ENCODE measurements at places on chromosomes 6 and 20.

- no peak for DNase-seq
These were observed 33.5 kb downstream of the TMEM170B start for GRCh38 chr6:11571073-11571472.

DNA sequence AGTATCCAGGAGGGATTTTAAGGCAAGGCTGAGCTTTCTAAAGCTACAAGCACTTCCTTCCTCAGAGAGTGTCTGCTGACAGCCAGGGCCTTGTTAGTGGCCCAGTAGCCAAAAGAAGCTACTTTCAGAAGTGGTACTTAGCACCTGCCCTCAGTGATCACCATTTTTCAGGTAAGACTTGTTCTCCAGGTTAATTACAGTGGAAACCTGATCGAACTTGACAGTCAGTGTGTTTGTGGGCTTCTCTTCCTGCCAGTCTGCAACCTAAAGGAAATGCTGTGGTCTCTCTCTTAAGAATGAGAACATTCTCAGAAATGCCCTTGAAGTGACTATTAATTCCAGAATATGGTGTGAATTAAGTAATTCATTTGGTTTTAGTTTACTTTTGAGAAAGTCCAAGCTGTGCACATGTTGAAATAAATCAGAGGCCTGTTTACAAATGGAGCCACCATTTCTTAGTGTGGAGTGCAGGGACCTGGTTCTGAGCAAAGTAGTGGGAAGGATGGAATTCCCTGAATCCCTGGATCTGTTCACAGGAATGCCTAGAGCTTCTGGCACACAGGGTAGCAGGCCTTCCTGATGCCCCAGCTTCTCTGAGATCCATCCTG, 185.3 kb upstream of the AGPAT4 start:
- no peak for DNase-seq

GRCh38 chr6:165008971-165009370, 300.4 kb downstream of the C6orf118 start:
- no peak for DNase-seq

- no peak for DNase-seq
These were observed 104.8 kb downstream of the TASP1 start for GRCh38 chr20:13533946-13534345.

- DNase-seq: no peak
These were observed 503.7 kb upstream of the SULF2 start for GRCh38 chr20:48288930-48289507.

DNA sequence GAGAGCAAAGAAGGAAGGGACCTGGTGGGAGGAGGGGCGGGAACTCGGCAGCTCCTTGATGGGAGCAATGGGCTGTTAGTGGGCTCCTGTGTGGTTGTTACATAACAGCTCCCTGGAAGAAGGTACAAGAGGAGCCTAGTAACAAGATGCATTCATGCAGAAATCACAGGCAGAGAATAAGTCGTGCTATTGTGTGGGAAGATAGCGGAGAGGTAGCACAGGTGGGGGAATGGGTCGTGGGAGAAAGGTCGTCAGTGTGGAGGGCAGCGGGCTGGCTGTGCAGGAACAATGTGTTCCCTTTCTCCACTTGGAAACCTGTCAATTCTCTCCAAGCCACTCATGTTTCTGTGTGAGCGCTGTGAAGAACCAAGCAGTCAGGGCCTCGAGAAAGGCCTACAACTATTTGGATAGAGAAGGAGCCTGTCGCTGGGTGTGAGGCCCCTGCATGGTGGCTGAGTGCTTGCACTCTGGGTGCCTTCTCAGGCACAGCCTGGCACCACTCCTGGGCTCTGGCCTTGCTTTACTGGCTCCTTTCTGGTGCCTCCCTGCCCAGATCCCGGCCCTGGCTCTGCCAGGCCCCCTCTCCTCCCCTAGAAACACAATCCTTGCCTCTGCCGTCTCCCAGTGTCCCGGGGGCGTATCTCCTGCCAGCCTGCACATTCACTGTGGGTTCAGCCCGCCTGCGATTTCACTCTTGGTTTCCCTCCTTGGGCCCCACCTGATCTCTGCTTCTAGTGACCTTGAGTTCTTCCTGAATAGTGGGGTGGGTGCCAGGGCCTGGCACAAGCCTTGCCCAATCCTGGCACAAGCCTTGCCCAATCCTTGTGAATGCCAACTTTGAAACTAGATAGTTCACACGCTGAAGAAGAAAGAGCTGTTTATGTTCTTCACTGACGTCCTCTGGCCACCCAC, 7.4 kb upstream of the FGD2 start:
- DNase-seq: no peak

GRCh38 chr6:63563235-63563634, 9.0 kb upstream of the LOC128125822 start:
- DNase-seq: no peak

- DNase-seq: no peak
These were observed 38.1 kb upstream of the GCLC start for GRCh38 chr6:53582963-53583362.

DNA sequence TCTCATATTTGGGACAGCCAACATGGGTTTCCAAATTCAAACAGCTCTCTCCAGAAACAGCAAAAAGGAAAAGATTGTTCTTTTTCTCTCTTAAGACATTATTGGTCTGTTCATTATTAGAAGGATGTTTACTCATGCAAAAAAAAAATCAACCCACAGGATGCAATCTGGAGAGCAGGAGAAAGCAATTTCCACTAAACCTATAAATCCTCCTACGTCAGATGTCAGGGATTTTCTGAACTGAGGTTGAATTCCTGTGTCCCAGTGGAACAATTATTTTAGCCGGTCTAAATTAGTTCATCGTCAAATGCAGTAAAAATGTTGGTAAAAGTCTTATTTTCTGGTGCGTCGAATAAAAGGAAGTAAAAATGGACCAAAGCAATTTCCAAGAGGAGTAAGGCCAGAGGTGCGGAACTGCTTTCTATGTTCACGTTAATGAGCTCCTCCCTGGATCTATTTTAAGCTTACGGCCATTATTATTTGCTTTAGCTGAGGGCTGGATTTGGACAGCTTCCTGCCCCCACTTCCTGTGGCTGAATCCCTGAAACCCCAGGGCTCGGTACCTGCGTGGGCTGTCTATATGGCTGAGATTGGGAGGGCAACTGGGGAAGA, at the start of gene GABRR1:
Gene GABRR1 (minus strand): TSS at position 60 of the 612 bp plus-strand sequence. CDS start 36 bp downstream, at position 24.
- no peak for DNase-seq

Measured in activated T-helper 9 cell treated with anti-CD3 and anti-CD28 coated beads, Interleukin-2, amount 50 U/mL, for 16 hours (primary cell).